Activated CD8-positive, alpha-beta memory T cell treated with anti-CD3 and anti-CD28 coated beads, Interleukin-2, amount 10 ng/mL, durations not matched to agents 7 days and 5 days (primary cell): ENCODE measurements at places on chromosomes 3 and 15. TPM values are rescaled to one million over a fixed set of nuclear protein-coding genes. Genes with fewer than 3 reads are reported as not detected.

DNA sequence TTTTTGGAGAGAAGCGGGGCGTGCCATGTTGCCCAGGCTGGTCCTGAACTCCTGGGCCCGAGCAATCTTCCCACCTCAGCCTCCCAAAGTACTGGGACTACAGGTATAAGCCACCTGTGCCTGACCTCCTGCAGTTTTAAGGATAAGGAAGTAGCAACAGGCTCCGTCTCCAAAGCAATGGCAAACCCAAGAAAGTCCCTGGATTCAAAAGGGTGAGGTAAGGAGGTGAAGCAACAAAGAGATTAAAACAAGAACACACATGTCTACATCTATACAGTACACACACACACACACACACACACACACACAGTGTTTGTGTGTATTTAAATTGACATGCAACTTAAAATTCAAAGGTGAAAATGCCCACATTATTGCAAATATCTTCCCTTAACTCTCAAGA, 58.9 kb downstream of the ABCC5 start:
- no peak for DNase-seq
- no peaks in the 10 kb centered on the region for H3K4me1 ChIP-seq
- peaks cover 7% of the 10 kb centered on the region for H3K36me3 ChIP-seq
- no peak overlapping the region for H3K4me3 ChIP-seq
- no peaks in the 10 kb centered on the region for H3K27me3 ChIP-seq

DNA sequence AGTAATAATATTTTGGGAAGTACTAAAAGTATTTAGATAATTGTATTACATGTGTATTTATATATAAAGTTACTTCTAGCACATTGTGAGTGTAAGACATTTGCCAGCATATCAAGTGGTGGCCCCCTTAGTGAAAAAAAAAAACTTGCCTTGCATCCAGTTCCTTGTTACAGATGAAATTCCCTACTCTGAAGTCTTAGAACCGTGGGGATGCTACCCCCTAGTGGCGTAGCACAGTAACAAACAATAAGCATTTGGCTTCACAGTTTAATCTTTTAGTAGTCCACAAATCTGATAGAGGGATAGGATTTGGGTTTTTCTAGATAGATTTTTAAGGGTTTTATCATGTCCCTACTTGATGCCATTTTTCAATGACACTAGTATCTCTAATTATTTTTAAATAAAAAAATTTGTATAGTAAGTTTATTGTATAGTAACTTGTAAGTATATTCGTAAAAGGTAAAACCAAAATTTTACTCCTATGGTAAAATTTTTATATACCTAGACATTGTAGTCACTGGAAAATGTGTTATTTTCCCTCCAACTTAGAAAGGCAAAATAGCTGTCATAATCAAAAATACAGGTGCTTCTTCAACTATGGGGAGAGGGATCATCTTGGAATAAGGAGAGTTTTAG, 14.3 kb downstream of the SMC4 start:
- H3K27me3 ChIP-seq, result no peaks in the 10 kb centered on the region
- peaks cover 64% of the 10 kb centered on the region for H3K36me3 ChIP-seq
- H3K4me3 ChIP-seq, result no peak overlapping the region
- DNase-seq, result peak; percentile 76
- H3K27ac ChIP-seq, result no peak overlapping the region
- H3K4me1 ChIP-seq, result peaks cover 46% of the 10 kb centered on the region

The MGLL gene
- total RNA-seq, result 5.0 TPM

The ZNF80 gene
- 5.5 TPM for total RNA-seq

The GOLGA6L1 gene
- total RNA-seq, result not detected

- no peak for DNase-seq
- H3K4me1 ChIP-seq, result peaks cover 31% of the 10 kb centered on the region
- H3K4me3 ChIP-seq, result no peak overlapping the region
These were observed 1.7 kb upstream of the PIAS1 start for GRCh38 chr15:68052431-68052830.

DNA sequence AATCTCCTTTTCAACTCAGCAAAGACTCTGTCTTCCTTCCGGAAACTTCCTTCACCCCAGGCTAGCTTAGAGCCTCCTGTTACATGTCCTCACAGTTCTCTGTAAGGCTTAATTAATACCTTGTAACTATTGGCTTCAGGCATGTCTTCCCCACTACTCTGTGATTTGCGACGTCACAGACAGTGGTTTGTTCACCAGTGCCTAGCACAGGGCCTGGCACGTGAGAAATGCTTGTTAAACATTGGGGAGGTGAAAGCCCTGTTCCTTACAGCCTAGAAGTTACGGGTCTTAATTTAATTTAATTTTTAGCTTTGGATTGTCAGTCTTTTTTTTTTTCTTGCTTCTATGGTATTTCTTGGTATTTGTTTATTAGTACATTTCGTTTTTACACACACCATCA, 36.4 kb upstream of the CACNA2D3 start:
- H3K27me3 ChIP-seq, result peaks cover 29% of the 10 kb centered on the region
- H3K4me3 ChIP-seq, result no peak overlapping the region
- H3K36me3 ChIP-seq, result no peaks in the 10 kb centered on the region

DNA sequence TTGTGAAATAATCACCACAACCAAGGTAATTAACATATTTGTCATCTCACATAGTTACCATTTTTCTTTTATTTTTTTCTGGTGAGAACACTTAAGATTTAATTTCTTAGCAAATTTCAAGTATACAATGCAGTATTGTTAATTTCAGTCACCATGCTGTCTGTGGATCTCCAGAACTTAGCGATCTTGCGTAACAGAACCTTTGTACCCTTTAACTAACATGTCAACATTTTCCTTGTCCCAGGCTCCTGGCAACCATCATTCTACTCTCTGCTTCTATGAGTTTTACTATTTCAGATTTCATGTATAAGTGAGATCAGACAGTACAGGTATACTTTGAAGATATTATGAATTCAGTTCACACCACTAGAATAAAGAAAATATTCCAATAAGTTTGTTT, 154.4 kb downstream of the KCNAB1 start:
- H3K27ac ChIP-seq, result no peak overlapping the region
- H3K4me3 ChIP-seq, result no peak overlapping the region
- no peaks in the 10 kb centered on the region for H3K4me1 ChIP-seq
- no peaks in the 10 kb centered on the region for H3K36me3 ChIP-seq

The ZNF502 gene
- total RNA-seq, result 1.1 TPM

The CLDN18 gene
- not detected for total RNA-seq

The CAMK1 gene
- 31.7 TPM for total RNA-seq

- no peak overlapping the region for H3K27ac ChIP-seq
- H3K4me3 ChIP-seq, result no peak overlapping the region
- DNase-seq, result no peak
These were observed 483.2 kb downstream of the TBL1XR1 start for GRCh38 chr3:176714034-176714433.

The EOMES gene
- 7.3 TPM for total RNA-seq

- peaks cover 19% of the 10 kb centered on the region for H3K27me3 ChIP-seq
- H3K27ac ChIP-seq, result no peak overlapping the region
- H3K36me3 ChIP-seq, result no peaks in the 10 kb centered on the region
- no peak for DNase-seq
- no peak overlapping the region for H3K4me3 ChIP-seq
- no peaks in the 10 kb centered on the region for H3K4me1 ChIP-seq
These were observed 8.4 kb downstream of the MORC1 start for GRCh38 chr3:109109574-109109973.

- H3K4me1 ChIP-seq, result peaks cover 17% of the 10 kb centered on the region
- no peaks in the 10 kb centered on the region for H3K27me3 ChIP-seq
- no peak overlapping the region for H3K27ac ChIP-seq
- no peak for DNase-seq
These were observed 80.3 kb downstream of the FLNB start for GRCh38 chr3:58088501-58088900.

- no peak overlapping the region for H3K27ac ChIP-seq
- no peaks in the 10 kb centered on the region for H3K27me3 ChIP-seq
- peak; percentile 46 for DNase-seq
- H3K4me1 ChIP-seq, result peaks cover 6% of the 10 kb centered on the region
- peaks cover 9% of the 10 kb centered on the region for H3K36me3 ChIP-seq
- H3K4me3 ChIP-seq, result no peak overlapping the region
These were observed 33.9 kb downstream of the PFN2 start for GRCh38 chr3:149936812-149937230.

The SLC51A gene
- total RNA-seq, result not detected

GRCh38 chr15:70851889-70852288, 2.1 kb downstream of the LARP6 start:
- no peak for DNase-seq
- no peaks in the 10 kb centered on the region for H3K36me3 ChIP-seq
- H3K27me3 ChIP-seq, result peaks cover 76% of the 10 kb centered on the region
- H3K27ac ChIP-seq, result no peak overlapping the region

The ARRDC4 gene
- 0.09 TPM for total RNA-seq

The NR1I2 gene
- 0.35 TPM for total RNA-seq

The DRD3 gene
- not detected for total RNA-seq

- peaks cover 10% of the 10 kb centered on the region for H3K4me1 ChIP-seq
- no peaks in the 10 kb centered on the region for H3K27me3 ChIP-seq
- H3K36me3 ChIP-seq, result peaks cover 2% of the 10 kb centered on the region
- no peak for DNase-seq
- H3K4me3 ChIP-seq, result no peak overlapping the region
These were observed 61.1 kb downstream of the TIPARP start for GRCh38 chr3:156735471-156735870.

DNA sequence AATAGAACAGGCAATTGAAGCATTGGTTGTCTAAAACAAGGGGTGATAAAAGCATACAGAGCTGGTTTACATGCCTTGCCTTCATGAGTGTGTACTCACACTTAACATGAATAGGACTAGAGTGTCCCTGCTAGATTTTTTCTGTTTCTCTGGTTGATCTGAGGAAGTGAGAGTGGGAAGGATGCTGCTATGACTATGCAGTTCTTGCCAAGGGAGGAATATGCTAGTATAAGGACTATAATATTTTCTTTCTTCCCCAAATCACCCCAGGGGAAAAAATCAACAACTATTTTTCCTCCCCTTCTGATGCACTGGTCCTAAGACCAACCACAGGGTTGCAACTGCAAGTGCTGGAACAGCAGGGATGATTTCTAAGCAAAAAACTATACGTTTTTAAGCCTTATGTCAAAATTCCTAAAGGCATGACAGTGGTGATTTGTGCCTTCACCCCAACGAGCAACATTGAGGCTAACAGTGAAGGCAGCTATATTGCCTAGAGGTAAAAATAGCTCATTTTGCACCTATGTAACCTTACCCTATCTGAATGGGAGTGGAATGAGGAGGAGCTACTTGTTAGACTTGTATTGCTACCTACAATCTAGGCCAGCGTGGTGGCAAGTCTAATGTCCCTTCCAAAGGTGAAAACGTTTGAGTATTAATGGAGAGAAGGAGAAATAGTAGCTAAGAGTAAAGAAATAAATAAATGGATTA, 33.5 kb upstream of the USP8 start:
- no peaks in the 10 kb centered on the region for H3K36me3 ChIP-seq
- H3K4me3 ChIP-seq, result no peak overlapping the region
- H3K27me3 ChIP-seq, result no peaks in the 10 kb centered on the region
- H3K27ac ChIP-seq, result no peak overlapping the region
- peaks cover 10% of the 10 kb centered on the region for H3K4me1 ChIP-seq
- DNase-seq, result no peak

The ZNF385D gene
- not detected for total RNA-seq

The WHAMM gene
- total RNA-seq, result 11.0 TPM

- no peaks in the 10 kb centered on the region for H3K4me1 ChIP-seq
- H3K27ac ChIP-seq, result peak overlapping the region; percentile 37
- peak overlapping the region; percentile 38 for H3K4me3 ChIP-seq
- H3K27me3 ChIP-seq, result peaks cover 8% of the 10 kb centered on the region
- DNase-seq, result no peak
These were observed 31.9 kb upstream of the STRIT1 start for GRCh38 chr3:155325263-155325835.
